ENCODE measurements at places on chromosomes 4 and X.

GRCh38 chr4:1458581-1458980 is 52.3 kb upstream of the NKX1-1 start:
- DNase-seq = no peak

- no peak for DNase-seq
Observed at GRCh38 chrX:17024886-17025285, 78.4 kb downstream of the REPS2 start.

DNA sequence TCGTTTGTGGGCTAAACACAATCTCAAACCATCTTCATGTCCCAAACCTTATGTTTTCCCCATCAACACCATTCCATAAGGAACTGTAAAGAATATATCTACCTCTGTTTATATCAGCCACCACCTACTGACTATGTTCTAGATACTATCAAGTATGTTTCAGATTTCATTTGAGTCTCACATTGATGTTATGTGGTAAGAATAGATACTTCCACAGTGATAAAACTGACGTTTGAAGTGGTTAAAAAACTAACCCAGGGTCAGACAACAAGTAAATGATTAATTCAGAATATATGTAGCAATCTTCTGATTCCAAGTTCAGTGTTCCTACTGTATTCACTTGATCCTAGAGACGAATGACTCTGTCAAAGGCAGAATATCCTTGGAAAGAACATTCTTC is 156.8 kb upstream of the RASGEF1B start:
- DNase-seq = no peak

- DNase-seq = no peak
Observed at GRCh38 chr4:140641789-140642439, 73.2 kb upstream of the UCP1 start.

GRCh38 chr4:55736605-55737183 is 82.9 kb upstream of the EXOC1L start:
- DNase-seq = peak; percentile 24

GRCh38 chr4:134906404-134907023 is 704.9 kb upstream of the PABPC4L start:
- DNase-seq = no peak

DNA sequence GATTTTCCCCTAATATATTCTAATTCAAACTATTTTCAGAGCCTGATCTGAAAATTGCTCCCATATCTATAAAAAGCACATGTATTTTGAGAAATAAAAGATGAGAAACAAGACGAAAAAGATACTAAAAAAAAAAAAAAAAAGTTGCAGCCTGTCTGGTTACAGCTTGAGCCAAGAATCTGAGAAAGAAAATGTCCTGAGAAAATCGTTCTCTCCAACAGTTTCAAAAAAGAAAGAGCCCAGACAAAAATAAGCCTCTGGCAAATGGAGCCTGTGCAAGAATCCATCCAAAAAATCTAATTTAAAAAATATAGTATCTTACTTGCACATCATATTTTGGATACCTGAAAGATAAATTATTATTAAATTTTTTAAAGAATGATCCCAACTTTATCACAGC is 163.0 kb upstream of the TBL1X start:
- DNase-seq = no peak

DNA sequence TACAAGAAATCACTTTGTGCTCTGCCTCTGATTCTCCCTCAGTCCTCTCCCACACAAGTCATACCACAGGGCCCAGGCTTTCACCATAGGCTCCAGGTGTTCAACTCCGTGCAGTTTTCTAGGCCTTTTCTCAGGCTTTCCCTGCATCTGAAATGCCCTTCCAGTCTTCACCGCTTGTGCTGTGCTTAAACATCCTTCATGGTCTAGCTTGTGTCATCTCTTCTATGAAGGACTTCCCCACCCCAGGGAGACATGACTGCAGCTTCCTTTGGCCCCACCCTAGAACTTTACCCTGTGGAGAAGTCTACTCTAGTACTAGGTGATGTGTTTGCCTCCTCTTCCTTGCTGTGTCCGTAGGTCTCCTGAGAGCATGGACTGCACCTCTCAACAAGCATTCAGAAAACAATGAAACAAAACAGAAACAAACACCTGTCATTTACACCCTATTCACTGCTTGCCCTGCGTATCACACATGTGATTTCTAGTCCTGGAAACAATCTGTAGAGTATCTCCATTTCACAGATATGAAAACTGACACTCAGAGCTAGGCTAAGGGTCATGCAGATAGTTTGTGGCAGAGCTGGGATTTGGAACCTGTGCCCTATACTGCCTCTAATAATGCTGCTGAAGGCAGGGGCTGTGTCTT is 22.7 kb upstream of the LEF1 start:
- DNase-seq = no peak

DNA sequence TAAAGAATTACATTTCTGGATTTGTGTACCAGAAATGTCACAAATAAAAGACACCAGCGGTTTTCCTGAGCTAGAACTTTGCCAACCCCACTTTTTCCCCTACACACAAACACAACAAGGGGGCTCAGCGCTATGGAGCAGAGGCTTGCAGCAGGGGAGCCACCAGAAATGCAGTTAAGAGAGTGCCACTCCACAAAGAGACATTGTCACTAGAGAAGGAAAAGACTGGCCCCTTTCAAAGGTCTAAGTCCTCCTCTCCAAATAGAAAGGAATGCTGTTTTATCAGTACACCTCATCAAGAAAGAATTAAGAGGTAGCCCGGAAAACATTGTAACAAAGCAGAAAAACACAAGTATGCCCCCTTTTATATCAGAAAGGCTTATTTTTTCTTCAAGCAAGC is 419.5 kb downstream of the HNRNPD start:
- no peak for DNase-seq

DNA sequence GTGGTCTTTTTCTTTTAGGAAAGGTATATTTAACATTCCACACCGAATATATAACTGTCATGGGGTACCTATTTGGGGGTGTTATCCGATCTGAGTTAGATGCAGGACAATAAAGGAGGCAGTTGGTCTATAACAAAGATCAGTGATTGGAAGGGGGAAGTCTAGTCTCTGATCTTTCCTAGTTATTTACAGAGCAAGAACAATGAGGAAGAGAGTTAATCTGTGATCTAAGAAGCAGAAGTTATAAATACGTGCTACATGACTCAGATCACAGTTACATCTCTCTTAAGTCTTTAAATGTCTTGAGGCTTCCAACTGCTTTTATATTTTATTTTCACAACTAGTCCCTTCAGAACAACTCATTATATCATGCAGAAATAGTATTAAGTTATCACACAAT is 33.2 kb upstream of the ARMCX4 start:
- no peak for DNase-seq

DNA sequence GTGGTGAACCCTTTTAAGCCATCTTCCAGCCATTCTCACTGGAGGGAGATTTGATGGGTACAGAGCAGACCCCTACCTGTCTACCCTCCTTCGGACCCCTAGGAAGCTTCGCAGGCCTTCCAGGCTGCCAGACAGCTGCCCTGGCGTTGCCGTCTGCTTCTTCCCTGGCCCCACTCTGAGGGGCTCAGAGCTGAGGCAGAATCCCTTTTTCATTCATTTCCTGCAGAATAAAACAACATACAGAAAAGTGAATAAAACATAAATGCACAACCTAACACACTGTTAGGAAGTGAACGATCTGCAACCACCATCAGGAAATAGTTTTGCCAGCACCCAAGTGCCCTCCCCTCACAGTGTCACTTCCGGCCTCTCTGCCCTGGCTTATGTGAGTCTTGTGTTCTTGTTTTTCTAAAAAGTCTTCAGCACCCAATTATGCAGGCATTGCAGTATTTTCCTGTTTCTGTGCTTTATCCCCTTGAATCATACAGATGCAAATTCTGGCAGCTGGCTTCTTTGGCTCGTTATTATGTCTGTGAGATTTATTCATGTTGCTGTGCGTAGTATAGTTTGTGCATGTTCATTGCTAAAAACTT is 5.6 kb upstream of the ADD1 start:
- DNase-seq = no peak

DNA sequence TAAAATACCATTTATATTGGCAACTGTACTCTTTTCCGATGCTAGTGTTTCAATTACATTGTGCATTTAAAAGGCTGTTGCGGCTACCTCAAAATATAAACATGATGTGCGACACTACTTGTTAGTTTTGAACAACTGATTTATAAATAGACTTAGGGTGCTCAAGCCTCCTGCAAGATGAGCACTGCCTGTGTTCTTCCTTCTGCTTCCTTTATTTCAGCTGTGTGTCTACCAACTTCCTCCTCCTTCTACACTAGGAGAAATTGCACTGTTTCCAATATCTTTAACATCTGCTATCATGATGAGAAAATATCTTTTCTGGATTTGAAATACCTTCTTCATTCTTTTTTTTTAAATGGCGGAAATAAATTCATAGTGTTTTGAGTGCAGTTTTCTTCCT is 24.0 kb downstream of the TET2 start:
- DNase-seq = no peak

DNA sequence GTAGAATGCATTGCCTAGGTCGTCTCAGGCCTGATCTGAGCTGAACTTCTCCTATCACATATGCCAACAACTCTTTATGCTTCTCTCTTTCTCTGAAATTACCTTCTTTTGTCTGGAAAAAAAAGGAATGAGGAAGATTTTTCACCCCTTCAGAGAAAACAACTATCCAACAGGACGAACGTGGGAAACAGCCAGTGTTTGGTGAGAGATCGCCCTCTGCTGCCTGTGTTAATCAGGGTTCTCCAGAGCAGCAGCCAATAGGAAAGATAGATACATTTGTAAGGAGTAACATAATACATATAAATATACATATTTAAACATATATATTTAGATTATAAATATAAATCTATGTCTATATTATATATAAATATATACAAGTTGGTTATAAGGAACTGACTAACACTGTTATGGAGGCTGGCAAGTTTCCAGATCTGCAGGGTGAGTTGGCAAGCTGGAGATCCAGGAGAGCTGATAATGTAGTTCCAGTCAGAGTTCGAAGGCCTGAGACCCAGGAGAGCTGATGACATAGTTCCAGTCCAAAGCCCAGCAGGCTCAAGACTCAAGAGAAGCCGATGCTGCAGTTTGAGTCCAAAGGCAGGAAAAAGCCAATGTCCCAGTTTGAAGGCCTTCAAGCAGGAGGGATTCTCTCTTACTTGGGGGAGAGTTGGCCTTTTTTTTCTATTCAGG is 13.3 kb downstream of the CETN2 start:
- DNase-seq = no peak

DNA sequence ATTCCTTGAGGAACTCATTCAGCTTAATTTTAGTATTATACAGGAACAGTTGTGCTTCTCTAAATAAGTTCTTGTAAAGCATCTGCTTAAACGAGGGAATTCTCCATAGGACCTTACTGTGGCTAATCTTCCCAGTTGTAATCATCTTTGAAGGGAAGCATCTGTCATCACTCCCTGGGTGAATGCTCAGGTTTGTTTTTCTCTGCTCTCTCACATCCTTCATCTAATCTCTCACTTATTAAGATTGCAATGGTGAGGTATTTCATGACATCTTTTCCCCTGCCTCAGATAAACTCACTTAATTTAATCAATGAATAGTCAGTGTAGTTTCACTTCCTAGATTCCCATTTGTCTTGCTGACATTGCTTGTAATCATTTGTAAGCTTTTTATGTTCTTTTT is 121.8 kb upstream of the ADAMTS3 start:
- DNase-seq = no peak

- DNase-seq = no peak
Observed at GRCh38 chrX:36913551-36913950, 94.6 kb upstream of the FAM47C start.

GRCh38 chrX:121028419-121028818 is 19.0 kb upstream of the GLUD2 start:
- DNase-seq = no peak

GRCh38 chrX:725971-726370 is 95.4 kb downstream of the SHOX start:
- no peak for DNase-seq

- no peak for DNase-seq
Observed at GRCh38 chrX:9416562-9417348, 48.1 kb upstream of the TBL1X start.

DNA sequence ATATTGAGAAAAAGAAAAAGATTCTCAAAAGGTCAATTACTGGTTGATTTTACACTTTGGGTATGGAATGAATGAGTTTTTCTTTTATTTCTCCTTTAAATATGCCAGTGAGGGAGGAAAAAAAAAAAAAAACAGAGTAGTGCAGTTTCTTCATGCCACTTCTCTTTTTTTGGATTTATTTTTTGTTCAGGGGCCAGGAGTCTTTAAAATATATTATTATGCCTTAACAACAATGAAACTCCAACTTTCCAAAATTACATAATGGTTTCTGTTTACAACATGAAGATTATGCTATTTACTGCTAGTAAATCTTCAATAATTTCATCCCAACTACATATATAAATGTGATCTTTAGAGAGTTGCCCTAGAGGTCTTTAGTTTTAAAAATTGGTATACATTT is 31.9 kb downstream of the DTHD1 start:
- DNase-seq = no peak

- no peak for DNase-seq
Observed at GRCh38 chr4:98659106-98659592, 738 bp upstream of the TSPAN5 start.

DNA sequence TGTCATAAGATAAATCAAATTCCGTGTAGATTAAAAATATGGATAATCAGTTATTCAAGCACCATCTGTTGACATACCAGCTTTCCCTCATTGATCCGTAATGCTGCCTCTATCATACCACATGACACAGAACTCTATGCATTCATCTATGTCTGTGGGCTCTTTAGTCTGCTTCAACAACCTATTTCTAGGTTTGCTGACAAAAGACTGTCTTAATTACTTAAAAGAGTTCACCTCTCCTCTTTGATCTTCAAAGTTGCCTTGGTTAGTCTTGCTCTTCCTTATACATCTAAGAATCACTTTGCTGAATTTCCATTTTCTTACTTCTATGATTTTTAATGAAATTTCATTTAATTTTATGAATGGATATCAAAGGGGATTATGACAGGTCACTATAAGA is 57.0 kb upstream of the PRSS48 start:
- DNase-seq = no peak

DNA sequence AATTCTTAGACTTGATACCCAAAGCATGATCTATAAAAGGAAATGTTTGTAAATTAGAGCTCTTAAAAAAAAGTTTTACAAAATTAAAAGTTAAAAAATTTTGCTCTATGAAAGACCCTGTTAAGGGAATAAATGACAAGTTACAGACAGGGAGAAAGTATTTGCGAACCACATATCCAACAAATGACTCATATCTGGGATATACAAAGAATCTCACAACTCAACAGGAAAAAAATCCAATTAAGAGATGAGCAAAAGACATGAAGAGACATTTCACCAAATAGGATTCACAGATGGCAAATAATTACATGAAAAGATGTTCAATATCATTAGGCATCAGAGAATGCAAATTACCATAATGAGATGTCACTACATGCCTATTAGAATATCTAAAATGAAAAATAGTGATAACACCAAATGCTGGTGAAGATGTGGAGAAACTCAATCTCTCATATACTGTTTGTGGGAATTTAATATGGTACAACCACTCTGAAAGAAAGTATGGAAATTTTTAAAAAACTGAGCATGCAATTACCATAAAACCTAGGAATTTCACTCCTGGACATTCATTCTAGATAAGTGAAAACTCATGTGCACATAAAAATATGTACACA is 100.8 kb upstream of the EOLA2 start:
- DNase-seq = no peak

- DNase-seq = no peak
Observed at GRCh38 chr4:159352609-159353008, 249.7 kb downstream of the RAPGEF2 start.

- DNase-seq = no peak
Observed at GRCh38 chr4:34139346-34139745, 2105.0 kb downstream of the ARAP2 start.

GRCh38 chrX:120672389-120672788 is 42.5 kb upstream of the C1GALT1C1 start:
- no peak for DNase-seq
